ENCODE measurements at places on chromosomes 13 and 19.

- DNase-seq, result no peak
Measured at GRCh38 chr19:38216785-38217641, 7.0 kb downstream of the DPF1 start.

DNA sequence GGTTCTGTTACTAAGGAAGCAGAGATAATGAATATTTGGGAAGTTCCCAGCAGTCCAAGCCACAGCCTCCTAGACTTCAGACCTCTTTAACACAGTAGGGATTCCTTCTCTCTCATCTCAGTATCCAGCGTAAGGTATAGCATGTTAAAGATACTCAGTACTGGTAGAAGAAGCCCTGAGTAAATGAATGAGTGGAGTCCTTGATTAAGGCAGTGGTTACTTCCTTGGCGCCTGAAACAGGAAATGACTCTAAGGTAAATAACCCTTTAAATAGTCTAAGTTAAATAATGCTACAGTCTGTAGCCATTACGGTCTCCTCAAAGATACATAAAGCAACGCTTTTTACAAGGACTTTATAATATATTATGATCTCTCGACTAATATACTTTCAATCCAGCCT is 650.8 kb upstream of the MIR17HG start:
- no peak for DNase-seq

DNA sequence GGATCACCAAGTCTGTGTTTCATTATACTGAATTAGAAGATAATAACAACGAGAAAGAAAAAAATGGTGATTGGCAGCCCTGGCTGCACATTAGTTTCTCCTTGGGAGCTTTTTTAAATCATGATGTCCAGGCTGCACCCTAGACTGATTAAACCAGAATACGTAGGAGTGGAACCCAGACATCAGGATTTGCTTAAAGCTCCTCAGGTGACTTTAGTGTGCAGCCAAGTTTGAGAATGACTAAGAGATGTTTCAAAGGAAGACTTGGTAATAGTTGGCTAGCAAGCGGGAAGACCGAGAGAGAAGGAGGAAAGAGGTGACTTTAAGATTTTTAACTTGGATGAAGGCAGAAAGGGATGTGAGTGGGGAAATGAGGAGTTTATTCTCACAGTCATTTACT is 71.4 kb upstream of the SERP2 start:
- DNase-seq, result no peak

GRCh38 chr13:94656176-94656575 is 54.5 kb downstream of the GPR180 start:
- no peak for DNase-seq

DNA sequence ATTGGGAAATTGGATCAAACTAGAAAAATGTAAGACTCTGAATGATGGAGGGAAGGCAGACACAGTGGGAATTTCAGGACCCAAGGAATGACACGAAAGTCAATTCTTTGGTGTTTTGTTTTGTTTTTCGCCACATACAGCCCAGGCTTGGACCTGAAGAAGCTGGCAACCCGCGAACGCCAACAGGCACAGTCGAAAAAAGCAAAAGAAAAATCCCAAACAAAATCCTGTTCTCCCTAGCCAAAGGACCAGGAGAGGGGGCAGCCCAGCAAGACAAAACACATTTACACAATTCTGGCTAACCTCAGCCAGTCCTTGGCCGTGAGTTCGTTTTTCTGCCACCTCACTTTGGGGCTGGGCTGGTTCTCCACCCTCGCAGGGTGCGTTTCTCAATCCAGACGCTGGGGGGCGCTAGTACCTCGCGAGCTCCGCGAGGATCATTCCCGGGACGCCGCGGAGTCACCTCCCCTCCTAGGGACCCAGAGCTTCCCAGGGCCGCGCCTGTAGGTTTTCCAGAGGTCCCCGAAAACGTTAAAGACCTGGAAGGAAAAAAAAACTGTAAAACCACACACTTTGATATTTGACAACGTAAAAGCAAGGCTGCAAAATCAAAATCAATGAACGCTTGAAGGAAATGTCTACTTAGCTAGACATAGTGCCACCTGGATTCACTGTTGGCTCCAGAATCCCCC is 34.9 kb upstream of the TPM4 start:
- peak; percentile 45 for DNase-seq

DNA sequence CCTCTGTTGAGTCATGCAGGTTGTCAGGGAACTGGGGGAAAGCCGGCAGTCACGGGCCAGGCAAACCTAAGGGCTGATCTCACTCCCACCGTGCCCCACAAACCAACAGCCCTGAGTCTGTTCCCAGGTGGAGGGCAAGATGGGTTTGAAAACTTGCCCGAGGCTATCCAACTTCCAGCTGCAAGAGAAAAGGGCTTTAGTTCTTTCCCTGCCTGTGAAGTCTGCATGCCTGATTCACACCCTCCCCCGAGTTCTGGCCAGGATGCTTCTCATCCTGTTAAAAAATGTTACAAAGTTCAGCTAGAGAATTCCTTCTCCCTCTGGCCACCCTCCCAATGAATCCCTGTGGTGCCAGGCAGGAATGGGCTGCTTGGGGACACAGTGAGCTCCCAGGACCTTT is 33.1 kb downstream of the MYO16 start:
- DNase-seq, result no peak

DNA sequence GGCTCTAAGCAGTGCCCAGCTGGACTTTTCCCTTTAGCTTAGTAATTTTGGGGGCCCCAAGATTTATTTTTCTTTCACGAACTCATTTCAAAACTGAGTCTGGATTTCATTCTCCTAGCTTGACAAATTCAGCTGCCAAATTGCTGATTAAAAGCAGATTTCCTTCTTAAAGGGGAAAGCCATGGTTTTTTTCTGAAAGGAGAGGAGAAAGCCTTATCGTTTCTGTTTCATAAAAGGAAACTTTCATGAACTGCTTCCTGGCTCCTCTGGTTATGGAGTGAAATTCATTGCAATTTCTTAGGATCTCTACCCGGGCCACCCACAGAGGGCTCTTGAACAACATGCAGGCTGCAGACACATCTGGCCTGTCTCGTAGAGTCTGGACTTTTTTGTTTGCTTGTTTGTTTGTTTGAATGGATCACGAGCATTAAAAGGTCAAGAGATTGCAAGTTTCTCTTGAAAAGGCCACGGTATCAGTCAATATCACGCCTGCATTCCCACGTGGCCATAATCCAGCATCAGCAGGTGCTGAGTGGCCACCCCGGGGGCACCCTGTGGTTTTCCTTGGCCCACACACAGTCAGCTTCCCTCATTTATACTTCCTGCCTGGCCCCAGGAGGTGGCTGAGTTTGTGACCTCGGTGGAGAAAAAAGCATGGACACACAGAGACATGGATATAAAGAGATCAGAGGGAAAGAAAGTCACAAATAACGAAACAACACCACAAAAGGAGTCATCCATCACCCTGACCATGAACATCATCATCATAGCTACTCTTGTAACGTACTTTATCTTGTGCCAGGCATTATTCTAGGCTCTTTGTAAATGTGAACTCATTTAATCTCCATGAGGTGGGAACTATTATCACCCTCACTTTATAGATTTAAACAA is 10.5 kb upstream of the KLK4 start:
- DNase-seq, result no peak

GRCh38 chr19:7817801-7818200 is 12.2 kb upstream of the EVI5L start:
- no peak for DNase-seq

DNA sequence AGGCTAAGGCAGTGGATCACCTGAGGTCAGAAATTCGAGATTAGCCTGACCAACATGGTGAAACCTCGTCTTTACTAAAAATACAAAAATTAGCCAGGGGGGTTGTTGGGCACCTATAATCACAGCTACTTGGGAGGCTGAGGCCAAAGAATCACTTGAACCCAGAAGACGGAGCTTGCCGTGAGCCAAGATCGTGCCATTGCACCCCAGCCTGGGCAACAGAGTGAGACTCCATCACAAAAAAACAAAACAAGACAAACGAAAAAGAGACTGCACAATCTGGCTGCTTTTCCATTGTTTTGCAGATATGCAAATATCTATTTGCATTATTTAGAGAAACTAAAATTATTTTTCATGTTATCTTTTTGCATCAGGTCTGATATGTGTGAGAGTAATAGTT is 83.6 kb downstream of the ZNF486 start:
- DNase-seq, result no peak

- DNase-seq, result no peak
Measured at GRCh38 chr19:35208121-35208520, 20.4 kb downstream of the FAM187B start.

GRCh38 chr13:48892053-48892687 is 83.5 kb upstream of the FNDC3A start:
- DNase-seq, result no peak

- DNase-seq, result no peak
Measured at GRCh38 chr13:98976941-98977340, 923 bp downstream of the DOCK9 start.

GRCh38 chr13:43127103-43127798 is 103.9 kb downstream of the DNAJC15 start:
- no peak for DNase-seq

DNA sequence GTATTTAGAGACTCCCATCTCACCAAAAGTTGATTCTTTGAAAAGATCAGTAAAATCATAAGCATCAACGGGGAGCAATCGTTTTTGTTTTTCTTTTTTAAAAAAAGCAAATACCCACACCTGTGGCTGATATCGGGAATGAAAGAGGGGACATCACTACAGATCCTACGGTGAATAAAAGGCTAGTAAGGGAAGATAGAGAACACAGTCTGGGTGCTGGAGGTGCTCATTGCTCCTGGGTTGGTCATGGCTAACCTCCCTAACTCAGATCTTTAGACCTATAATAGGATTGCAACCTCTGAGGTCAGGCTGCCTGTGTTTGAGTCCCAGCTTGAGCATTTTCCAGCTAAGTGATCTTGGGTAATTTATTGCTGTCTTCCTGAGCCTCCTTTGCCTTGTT is 1.1 kb downstream of the EHD2 start:
- no peak for DNase-seq

- no peak for DNase-seq
Measured at GRCh38 chr19:56983171-56983570, 136.6 kb upstream of the USP29 start.

- DNase-seq, result no peak
Measured at GRCh38 chr13:95579303-95579702, 26.8 kb downstream of the CLDN10 start.

DNA sequence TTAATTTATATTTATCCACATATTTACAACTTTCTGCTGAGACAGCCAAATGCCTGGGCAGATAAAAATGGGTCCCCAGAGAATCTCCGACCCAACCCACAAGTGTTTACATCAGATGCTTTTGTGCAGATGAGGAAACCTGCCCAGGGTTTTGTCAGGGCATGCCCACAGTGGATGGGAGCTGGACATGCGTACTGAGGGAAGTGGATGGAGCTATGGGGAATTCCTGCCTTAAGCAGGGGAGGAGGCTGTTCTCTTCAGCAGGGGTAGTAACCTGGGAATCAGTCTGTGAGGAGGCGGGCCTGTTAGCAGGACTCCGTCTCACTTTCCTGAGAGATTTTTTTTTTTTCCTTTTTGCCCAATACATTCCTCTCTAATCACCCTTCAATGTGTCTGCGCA is 122.9 kb downstream of the RFC3 start:
- no peak for DNase-seq

GRCh38 chr13:111920306-111920931 is 146.5 kb upstream of the SOX1 start:
- no peak for DNase-seq

DNA sequence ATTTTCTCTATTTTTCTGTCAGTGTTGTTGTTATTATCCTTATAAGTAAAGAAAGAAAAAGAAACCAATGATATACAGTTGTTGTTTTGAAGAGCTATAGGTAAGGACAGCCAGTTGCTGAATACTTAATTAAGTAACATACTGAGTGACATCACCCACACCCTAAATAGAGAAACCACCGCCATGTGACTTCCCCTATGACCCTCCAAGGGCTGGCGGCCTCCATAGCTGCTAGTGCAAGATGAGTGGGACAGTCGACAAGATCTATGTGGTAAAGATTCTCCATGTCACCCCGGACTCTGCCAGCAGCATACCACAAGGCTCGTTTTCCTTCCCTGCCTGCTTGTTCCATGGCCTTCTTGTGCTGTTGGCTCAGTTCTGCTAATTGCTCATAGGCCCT is 221.1 kb downstream of the DNAJC15 start:
- no peak for DNase-seq

DNA sequence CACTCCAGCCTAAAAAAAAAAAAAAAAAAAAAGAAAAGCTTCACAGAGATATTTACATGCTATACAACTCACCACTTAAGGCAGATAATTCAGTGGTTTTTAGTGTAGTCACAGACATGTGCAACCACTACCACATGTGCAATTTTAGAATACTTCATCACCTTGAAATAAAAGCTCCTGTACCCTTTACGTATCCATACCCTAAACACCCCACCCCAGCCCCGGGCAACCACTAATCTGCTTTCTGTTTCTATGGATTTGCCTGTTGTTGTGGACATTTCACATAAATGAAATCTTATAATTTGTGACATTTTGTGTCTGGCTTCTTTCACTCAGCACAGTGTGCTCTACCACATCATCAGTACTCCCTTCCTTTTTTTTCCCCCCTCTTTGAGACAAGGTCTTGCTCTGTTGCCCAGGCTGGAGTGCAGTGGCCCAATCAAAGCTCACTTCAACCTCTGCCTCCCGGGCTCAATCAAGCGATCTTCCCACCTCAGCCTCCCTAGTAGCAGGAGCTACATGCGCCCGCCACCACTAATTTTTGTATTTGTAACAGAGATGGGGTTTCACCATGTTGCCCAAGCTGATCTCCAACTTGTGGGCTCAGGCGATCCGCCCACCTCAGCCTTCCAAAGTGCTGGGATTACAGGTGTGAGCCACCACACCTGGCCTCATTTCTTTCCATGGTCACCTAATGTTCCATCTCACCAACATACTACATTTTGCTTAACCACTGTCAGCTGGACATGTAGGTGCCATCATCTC is 4.0 kb downstream of the DDX39A start:
- no peak for DNase-seq

DNA sequence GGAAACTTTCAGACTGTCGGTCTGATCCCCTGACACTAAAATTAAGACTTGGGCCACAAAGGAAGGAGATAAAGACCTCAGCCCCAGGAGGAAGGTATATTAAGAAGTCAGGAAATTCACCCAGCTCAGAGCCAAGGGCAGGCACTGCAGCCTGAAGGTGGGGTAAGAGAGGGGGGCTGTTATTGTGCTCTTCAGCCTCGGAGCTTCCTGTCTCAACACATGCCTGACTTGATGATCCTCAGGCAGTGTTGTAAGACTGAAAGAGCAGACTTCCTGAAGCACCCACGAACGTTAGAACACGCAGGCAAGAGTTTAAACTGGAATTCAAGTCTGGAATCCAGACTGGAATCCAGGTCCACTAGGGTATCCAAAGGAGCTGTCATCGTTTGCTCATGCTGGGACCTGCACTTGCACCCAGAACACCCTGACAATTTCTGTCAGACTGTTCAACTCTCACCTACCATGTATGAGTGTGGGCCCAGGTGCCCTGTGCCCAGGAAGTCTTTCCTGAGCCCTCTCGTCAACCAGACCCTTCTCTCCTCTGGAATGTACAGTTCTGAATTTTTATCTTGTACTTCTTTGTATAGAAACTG is 10.7 kb upstream of the FLT1 start:
- no peak for DNase-seq

- no peak for DNase-seq
Measured at GRCh38 chr13:59906413-59907049, 257.2 kb downstream of the DIAPH3 start.

All from thoracic aorta (tissue), 2 donors.